ENCODE measurements at places on chromosomes 1 and 21.
A peak's percentile ranks its signal among the peaks of the same experiment; 100 is the strongest.

DNA sequence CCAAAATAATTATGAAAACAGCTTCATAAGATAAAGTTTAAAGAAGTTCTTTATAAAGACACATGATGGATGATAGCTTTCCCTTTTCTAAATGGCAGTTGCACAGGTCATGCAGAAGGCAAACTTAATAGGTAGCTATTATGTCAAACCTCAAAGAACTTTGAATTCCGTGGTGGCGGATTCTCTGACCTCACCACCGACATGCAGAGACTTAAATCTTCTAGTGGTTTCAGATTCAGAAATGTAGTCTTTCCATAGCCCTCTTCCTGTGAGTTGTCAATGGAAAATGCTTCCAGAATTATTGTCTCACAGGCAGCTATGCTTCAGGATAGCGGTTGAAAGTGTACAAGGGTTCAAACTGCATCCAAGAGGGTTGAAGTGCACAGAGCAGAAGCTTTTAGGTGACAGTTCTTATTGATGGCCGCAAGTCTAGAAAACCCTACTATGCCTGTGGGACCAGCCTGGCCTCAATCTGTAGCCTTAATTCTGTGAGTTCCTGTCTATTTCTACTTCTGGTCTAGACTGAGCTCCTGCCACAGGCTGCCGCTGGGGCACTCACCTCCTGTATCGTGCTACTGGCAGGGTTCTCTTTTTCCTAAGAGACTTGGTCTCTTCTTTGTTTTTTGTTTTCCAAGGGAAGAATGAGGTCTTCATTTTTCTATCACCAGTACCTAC, 117.0 kb upstream of the ERRFI1 start:
- H3K27me3 ChIP-seq = no peaks in the 10 kb centered on the region
- DNase-seq = no peak
- H3K4me3 ChIP-seq = no peak overlapping the region

- H3K27me3 ChIP-seq = peaks cover 87% of the 10 kb centered on the region
- no peak overlapping the region for H3K4me3 ChIP-seq
- no peak for DNase-seq
Observed at GRCh38 chr21:38012672-38013071, 96.4 kb upstream of the KCNJ6 start.

GRCh38 chr1:68620571-68620970, 123.7 kb upstream of the DEPDC1 start:
- peaks cover 9% of the 10 kb centered on the region for H3K4me1 ChIP-seq
- H3K36me3 ChIP-seq = no peaks in the 10 kb centered on the region
- H3K4me3 ChIP-seq = no peak overlapping the region
- H3K27me3 ChIP-seq = no peaks in the 10 kb centered on the region

DNA sequence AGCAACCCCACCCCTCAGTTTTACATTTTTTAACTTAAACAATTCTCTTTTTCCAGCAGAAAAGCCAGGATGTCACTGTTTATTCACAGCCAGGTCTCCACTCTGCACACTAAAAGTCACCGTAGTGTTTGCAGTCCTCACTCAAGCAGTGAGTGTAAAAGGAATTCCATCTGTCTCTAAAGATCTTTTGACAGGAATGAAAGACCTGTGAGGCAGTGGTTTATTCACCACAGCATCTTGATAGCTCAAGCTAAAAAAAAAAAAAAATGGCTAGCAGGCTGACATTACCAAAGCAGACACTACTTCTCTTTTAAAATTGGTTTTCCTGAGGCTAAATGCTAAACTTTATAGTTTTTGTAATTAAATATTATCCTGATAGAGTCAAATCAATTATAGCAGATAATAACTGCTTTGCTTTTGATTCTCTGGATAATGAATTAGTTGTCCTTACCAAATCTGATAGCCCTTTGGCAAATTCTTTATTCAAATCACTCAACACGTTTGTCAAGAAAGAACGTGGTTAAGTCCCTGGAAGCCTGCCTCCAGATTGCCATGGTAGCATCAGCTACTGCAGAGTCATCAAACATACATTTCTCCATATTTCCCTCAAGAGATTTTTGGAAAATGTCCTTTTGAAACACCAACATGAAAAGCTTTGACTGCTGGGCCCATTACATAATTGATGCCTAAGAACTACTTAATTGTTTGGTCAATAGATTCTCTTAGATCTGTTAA, 22.2 kb upstream of the SLC5A9 start:
- no peak overlapping the region for H3K4me3 ChIP-seq
- no peak for DNase-seq
- H3K27me3 ChIP-seq = peaks cover 32% of the 10 kb centered on the region
- H3K36me3 ChIP-seq = no peaks in the 10 kb centered on the region

DNA sequence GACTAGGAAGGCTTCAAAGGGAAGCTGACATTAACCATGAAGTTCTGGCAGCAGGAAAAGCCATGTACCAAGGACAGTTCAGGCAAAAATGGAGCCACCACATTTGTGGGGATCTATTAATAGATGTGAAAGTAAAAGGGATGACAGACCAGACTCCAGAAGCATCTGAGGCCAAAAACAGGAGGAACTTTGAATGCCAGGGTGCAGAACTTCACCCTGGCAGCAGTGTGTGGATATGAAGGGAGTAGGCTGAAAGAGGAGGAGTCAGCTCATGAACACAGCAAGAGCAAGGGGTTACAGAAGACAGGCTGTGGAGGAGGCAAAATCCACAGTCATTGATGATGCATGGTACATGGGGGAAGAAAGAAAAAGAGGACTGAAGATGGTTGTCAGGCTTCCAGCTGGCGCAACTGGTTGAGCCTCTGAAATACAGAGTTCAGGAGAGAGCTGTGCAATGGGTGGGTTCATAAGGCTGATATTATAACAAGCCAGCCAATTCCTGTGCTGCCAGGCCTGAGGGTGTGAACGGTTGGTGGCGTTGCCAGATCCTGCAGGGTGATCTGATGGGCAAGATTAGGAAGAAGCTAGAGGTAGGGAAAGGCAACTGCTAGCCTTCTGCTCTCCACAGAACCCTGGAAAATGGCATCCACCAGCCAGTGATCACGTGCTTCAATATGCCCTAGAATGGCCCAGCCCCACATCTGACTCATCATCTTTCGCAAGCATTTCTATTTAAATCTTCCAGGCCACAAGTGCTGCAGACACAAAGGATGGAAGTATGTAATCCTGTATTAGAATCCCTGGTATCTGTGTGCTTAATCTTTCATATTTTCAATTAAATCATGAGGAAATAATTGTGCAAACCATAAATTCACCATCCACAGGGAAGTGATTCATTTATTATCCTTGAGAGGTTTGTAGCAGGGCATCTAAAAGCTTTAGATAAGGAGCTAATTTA, 81.9 kb downstream of the SLC25A24 start:
- DNase-seq = no peak
- peaks cover 10% of the 10 kb centered on the region for H3K36me3 ChIP-seq
- H3K4me1 ChIP-seq = no peaks in the 10 kb centered on the region
- no peak overlapping the region for H3K4me3 ChIP-seq

DNA sequence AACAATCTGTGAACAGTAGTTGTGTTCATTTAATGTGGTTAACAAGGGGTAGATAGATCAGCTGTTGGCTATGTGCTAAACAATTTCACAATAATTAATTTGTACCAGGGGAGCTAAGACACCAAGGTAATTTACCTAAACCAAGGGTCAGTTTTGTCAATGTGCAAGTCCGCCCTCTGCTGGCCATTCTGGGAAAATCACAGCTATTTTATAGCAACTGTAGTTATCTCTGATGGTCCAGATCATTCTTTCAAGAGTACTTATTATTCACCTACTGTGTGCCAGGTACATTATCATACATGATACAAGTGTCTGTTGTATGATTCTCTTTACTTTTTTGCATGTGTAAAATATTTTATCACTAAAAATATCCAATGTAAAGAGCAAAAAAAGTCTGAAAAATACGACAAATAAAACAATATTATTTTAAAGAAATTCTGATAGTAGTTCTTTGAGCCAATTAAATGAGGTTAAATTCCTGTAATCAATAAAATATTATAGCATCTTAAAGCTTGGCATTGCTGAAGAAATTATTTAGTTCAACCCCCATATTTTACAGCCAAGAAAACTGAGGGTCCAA, 312.3 kb upstream of the FAM78B start:
- H3K4me3 ChIP-seq = no peak overlapping the region
- no peaks in the 10 kb centered on the region for H3K4me1 ChIP-seq
- no peak overlapping the region for H3K27ac ChIP-seq
- peak; percentile 61 for DNase-seq

- H3K4me3 ChIP-seq = no peak overlapping the region
- no peak for DNase-seq
- H3K4me1 ChIP-seq = no peaks in the 10 kb centered on the region
- H3K27me3 ChIP-seq = no peaks in the 10 kb centered on the region
- no peak overlapping the region for H3K27ac ChIP-seq
Observed at GRCh38 chr1:108570128-108570527, 10.2 kb downstream of the EEIG2 start.
